ENCODE measurements at places on chromosomes 11 and 22.
A peak's percentile ranks its signal among the peaks of the same experiment; 100 is the strongest.

DNA sequence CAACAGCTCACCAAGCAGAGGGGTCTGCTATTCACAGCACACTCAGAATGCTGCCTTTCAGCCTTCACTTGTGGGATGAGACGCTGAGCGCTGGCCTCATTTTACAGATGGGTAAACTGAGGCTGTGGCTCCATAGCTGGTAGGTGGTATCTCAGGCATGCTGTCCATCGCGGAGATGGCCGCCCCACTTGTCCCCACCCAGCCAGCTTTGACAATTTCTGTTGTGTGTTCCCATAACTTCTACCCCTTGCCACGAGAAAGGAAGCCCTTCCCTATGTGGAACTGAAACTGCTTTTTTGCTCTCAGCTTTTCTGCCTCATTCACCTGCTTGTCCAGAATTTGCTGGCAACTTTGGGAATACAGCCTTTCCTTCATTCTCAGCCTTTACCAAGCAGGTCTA is 36.1 kb upstream of the NNMT start:
- no peak for DNase-seq

GRCh38 chr22:37270928-37271650 is 11.2 kb upstream of the CYTH4 start:
- DNase-seq: no peak

DNA sequence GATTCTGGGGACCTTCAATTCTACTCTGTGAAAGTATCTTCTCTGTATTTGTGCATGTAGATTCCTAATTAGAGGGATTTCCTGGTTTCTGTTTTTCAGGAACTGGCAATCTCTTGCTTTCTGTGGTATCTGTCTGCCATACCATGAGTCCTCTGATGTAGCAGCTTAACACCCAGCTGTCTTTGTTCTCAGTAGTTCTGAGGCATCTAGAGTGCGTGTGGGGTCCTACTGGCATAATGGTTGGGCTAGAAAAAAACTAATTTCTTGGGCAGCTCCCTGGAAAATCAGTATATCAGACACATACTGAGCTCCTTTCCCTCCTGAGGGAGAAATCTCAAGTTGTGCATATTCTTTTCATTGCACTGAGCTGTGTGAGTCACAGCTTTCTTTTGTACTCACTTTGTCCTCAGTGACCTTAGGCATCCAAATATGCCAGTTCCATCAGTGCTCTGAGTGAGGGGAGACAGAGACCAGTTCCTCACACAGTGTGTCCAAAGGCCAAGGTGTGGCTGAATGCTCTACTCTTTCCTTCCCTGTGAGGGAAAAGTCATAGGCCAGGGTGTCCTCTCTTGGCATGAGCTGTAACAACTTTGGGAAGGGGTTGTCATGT is 35.5 kb upstream of the SLC22A24 start:
- DNase-seq: peak; percentile 28

DNA sequence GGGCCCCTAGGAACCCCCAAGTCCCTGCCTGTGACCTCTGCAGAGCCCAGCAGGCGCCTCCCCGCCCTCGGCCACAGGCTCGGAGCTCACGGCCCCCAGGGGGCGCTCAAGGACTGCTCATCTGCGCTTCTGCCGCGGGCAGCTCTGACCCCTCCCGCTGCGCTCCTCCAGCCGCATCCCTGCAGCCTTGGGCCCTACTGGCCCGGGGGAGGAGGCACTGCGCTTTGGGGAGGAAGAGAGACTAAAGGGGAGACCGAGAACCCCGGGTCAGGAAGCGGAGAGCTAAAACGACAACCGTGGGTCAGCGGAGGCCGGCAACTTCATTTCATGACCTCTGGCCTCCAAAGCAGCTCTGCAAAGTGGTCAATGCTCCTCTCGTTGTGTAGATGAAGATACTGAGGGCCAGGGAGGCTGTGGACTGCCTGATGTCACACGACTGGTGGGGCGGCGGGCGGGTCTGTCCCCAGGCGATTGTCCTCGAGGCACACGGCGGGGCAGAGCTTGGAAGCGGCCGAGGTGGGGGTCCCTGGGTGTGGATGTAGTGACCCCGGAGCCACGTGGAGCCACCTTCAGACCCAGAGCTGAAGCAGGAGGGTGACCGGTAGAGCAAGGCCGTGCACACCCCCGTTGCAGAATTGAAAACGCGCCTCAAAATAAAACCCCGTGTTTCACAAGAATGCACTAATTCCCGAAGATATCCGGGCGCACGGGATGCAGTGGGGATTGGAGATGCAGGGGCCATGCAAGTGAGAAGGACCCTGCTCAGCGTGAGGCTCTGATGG is 2.7 kb upstream of the KRTAP5-6 start:
- peak; percentile 85 for DNase-seq

GRCh38 chr11:123083623-123084029 is 21.7 kb upstream of the HSPA8 start:
- peak; percentile 96 for DNase-seq

DNA sequence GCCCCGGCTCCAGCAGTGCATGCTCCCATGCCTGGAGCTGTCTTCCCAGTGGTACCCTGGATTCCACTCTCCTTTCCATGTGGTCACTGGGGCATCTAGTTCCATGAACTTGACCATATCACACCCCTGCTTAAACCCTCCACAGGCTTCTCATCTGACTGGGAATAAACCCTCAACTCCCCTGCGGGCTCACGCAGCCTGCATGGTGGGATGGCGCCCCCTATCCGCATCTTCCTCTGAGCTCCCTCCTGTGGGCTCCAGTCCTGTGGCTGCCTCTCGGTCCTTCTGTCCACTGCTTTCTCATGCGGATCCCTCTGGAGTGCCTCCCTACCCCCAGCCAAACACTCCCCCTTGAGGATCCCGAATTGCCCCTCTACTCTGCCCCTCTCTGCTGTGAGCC is 41.4 kb upstream of the TTLL12 start:
- peak; percentile 44 for DNase-seq

- no peak for DNase-seq
Observed at GRCh38 chr11:130216591-130217132, 57.1 kb downstream of the ST14 start.

GRCh38 chr22:35202376-35202775 is 54.9 kb upstream of the HMGXB4 start:
- DNase-seq: no peak

DNA sequence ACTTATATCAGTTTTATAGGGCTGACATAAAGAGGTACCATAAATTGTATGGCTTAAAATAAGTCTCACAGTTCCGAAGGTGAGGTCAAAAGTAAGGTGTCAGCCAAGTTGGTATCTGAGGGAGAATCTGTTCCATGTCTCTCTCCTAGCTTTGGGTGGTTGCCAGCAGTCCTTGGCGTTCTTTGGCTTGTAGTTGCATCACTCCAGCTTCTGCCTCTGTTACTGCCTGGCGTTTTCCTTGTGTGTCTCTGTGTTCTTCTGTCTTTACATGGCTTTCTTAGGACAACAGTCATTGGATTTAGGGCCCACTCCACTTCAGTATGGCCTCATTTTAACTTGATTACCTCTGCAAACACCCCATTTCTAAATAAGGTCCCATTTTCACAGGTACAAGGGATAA is 16.7 kb downstream of the MMP7 start:
- DNase-seq: no peak

- no peak for DNase-seq
Observed at GRCh38 chr11:72832301-72833082, 18.3 kb downstream of the ATG16L2 start.

GRCh38 chr11:86116386-86116726 is 47.5 kb upstream of the PICALM start:
- DNase-seq: no peak

GRCh38 chr11:73814812-73815211 is 27.1 kb downstream of the MRPL48 start:
- DNase-seq: no peak

- no peak for DNase-seq
Observed at GRCh38 chr11:66906061-66906733, 49.3 kb downstream of the LRFN4 start.

- DNase-seq: no peak
Observed at GRCh38 chr11:104154296-104154695, 9.7 kb downstream of the PDGFD start.

GRCh38 chr22:35195821-35196220 is 61.5 kb upstream of the HMGXB4 start:
- DNase-seq: no peak

GRCh38 chr11:70481625-70482528 is 83.5 kb downstream of the CTTN start:
- no peak for DNase-seq

DNA sequence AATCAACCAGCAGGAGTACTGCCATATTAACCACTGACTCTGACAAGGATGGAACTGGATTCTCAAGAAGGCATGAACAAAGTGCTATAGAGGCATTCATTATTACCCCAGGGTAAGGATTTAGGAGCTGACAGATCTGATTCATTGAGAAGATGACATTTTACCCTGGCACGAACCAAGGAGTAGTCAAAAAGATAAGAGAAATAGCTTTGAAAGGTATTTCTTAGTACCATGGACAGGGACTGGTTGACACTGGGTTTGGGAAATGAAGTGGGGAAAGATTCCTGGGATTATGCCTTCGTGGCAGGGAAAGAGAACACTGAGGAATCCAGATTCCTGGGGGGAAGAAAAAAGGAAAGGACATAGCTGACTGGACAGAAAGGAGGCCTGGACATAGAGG is 5.1 kb upstream of the SAAL1 start:
- DNase-seq: no peak

- DNase-seq: no peak
Observed at GRCh38 chr22:49884075-49884474, 30.4 kb downstream of the ZBED4 start.

DNA sequence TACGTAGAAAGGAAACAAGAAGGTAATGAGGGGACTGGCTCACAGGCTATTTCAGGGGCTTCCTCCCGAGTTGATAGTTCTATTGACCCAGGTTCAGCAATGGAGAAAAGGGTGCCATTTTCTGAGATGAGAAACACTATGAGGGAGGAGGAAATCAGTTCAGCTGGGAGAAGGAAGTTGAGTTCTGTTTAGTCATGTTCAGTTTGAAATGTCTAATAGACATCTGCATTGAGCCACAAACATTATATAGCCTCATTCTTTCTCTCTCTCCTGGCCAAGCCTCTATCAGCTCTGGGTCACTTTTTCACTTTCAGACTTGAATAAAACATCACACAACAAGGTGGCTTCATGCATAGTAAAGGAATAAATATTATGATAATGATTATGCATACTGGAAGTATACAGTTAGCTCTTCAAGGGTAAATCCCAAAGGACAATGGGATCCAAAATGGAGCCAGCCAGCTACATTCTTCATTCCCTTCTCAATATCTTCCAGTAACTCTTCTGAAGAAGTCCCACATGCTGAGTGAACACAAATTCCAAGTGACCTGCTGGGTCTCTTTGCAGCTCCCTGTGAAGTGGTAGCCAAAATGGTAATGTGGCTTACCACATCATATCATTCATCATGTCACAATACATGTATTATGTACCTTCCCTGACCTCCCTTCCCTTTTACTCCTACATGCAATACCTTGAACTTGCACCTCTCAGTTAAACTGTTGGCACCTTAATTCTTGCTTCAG is 80.9 kb upstream of the CD44 start:
- no peak for DNase-seq

- no peak for DNase-seq
Observed at GRCh38 chr11:67167719-67168118, 48.7 kb downstream of the KDM2A start.

GRCh38 chr11:95149651-95150364 is 60.2 kb downstream of the ENDOD1 start:
- DNase-seq: peak; percentile 44

GRCh38 chr11:121889931-121890330 is 226.1 kb downstream of the BLID start:
- no peak for DNase-seq

- DNase-seq: no peak
Observed at GRCh38 chr11:33640730-33641371, 59.8 kb downstream of the C11orf91 start.
